ENCODE measurements at places on chromosomes 2 and 18.

- DNase-seq: no peak
These were observed 1.9 kb upstream of the SLC1A4 start for GRCh38 chr2:64987001-64987955.

- no peak for DNase-seq
These were observed 75.9 kb downstream of the INHBB start for GRCh38 chr2:120421830-120422175.

DNA sequence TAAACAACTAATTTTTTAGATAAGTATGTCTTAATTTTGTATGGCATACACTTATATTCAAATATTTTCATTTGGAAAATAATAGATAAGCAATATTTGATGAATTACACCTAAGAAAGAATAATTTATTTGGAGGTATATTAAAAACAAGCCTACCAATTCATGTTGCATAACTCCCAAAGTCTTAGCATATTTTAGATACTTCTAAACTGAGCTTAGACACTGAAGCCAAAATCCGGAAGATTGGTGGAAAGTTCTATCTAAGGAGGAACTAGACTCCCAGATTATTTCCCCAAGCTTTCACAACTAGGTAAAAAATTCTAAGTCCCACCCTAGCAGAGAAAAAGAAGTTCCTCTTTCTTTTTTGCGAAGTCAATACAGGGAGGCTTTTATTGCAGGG lies 221.0 kb upstream of the MMADHC start:
- no peak for DNase-seq

- DNase-seq: no peak
These were observed 907.2 kb upstream of the CDH2 start for GRCh38 chr18:29084120-29084519.

Data from brain pericyte (primary cell).